Stimulated activated CD8-positive, alpha-beta memory T cell treated with anti-CD3 and anti-CD28 coated beads, Interleukin-4, amount 100 ng/mL, for 1 hour (primary cell): ENCODE measurements at places on chromosomes 4 and X.

- DNase-seq = no peak
These were observed 76.5 kb downstream of the STIM2 start for GRCh38 chr4:26937139-26937538.

- no peak for DNase-seq
These were observed 188.4 kb upstream of the GNPDA2 start for GRCh38 chr4:44914748-44915147.

- DNase-seq = no peak
These were observed 316.8 kb downstream of the NAF1 start for GRCh38 chr4:162849937-162850336.

DNA sequence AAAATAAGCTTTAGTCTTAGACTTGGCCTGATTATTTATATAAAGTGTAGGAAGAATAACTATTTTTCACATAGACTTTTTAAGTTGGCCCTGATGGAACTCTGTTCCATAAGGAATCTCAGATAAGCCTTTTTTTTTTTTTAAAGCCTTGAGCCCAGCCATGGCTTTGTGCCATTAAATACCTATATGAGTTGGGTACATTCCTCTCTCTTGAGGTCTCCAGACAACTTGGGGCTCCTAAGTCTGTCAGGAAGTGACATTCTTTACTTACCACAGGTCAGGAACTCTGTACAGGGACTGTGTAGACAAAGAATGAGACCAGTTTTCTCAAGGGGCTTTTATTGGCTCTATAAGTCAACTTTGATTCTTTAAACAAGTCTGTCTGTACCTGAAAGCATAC is 27.1 kb upstream of the IGFBP7 start:
- no peak for DNase-seq

GRCh38 chr4:114549638-114550037 is 49.0 kb upstream of the UGT8 start:
- no peak for DNase-seq

- no peak for DNase-seq
These were observed 46.4 kb downstream of the GAB1 start for GRCh38 chr4:143383005-143383574.

DNA sequence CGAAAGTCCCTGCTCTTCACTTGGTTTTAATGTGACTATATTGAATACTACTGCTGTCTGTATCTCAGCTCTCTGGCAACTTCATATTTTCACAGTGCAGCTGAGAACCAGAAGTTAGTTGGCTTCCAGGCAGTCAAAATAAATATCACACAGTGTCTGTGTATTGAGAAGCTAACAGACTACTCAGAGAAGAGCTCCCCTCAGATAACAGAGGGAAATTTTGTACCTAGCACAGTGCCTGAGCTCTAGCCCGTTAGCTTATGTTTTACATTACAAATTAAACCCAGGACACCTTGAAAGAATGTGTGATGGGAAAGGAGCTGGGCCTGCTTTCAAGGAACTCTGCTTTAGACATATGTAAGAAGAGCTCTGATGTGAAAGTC is 22.7 kb downstream of the JADE1 start:
- DNase-seq = no peak

DNA sequence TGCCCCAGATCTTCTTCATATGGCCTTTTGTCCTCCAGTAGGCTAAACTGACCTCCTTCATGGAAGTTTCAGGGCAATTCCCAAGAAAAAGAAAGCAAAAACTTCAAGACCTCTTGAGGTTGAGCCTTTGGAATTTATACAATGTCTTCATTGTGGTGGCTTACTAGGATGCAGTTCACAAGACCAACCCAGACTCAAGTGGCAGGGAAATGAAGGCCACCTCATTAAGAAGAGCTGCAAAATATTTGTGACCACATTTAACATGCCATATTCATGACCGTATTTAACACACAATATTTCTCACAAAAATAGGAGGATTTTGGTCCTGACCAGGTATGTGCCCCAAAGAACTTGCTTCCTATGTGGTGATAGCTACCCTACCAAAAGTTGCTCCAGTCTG is 605.5 kb upstream of the PITX2 start:
- no peak for DNase-seq
